ENCODE measurements at places on chromosomes 3 and 15.

- ATAC-seq, result peak; percentile 67
Measured at GRCh38 chr15:66253418-66254088, at the start of gene MEGF11. TSS of gene MEGF11 (minus strand) at chr15:66253750. CDS start at chr15:66128403, 125,347 bp downstream.

GRCh38 chr15:64739577-64740143 lies 35.7 kb downstream of the RBPMS2 start:
- no peak for ATAC-seq

- ATAC-seq, result peak; percentile 90
Measured at GRCh38 chr3:99413504-99413903, 224.9 kb upstream of the COL8A1 start.

GRCh38 chr3:48428572-48429316 lies 1.1 kb downstream of the PLXNB1 start:
- ATAC-seq, result peak; percentile 60

DNA sequence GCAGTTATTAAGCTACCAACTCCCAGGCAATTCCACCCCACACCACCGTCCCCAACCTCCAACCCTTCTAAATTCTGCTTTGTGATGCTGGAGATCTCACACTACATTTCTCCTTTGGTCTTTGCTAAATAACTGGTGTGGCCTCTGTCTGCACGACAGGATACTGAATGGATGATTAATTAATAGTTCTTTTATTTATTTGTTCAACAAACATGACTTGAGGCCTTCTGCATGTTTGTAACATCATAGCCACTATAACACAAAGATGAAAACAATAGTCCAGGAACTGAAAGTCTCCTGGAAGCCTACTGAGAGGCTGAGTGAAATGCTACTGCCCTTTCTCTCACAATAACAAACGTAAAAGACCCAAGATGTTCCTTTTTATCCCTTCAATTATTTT lies 609.5 kb upstream of the UBE2E2 start:
- ATAC-seq, result no peak

GRCh38 chr3:133928903-133929607 lies 33.4 kb upstream of the RAB6B start:
- ATAC-seq, result no peak

DNA sequence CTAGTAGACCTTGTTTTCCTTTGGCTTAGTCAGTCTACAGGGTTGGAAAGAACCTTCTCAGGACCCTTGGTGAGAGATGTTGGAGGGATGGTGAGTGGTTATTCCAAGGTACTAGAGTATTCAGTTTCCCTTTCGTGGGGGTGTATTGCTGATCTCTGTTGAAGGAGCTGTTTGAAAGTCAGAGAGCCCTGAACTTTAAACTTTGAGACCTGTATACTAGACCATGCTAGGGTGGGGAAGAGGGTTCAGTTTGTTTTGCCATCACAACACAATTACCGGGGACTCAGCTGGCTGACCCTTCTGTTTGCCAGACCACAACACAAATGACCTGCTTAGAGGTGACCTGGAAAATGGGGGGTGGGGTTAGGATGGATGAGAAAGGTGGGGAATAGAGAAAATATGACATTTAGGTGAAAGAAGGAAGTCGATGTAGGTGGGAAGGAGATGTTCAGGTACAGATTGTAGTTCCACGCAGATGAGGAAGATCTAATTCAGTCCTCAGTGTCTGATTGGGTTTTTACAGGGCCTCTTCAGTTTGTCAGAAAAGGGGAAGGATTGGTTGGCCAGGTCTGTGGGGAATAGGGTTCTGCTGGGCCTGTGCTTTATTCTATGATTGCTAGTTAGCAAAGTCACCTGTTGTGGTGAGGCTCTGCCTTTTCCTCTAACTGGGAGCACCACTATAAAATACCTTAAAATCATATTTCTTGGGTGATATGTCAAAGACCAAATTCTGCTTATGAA lies 6.8 kb downstream of the UBE2E2 start:
- ATAC-seq, result no peak

GRCh38 chr15:101250341-101250831 lies 1.5 kb downstream of the CHSY1 start:
- ATAC-seq, result peak; percentile 58

GRCh38 chr3:157868196-157868595 lies 238.0 kb downstream of the SHOX2 start:
- ATAC-seq, result peak; percentile 51

DNA sequence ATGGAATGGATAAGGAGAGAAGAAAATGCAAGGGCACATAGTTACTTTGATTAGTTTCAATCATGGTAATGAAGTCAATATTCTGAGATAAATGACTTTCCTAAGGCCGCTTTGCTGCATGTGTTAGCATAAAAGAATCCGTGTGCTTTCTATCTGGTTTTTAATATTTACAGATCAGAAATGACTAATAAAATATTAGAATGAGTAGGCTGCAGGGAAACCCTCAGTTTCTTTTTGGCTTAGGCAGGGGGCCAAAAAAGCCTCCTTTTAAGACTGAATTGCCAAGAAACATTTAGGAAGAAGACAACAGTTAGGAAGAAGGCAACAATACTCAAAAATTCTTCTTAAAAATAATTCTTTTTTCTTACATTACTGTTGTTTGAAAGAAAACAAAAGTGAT lies 11.6 kb downstream of the NEK11 start:
- no peak for ATAC-seq

DNA sequence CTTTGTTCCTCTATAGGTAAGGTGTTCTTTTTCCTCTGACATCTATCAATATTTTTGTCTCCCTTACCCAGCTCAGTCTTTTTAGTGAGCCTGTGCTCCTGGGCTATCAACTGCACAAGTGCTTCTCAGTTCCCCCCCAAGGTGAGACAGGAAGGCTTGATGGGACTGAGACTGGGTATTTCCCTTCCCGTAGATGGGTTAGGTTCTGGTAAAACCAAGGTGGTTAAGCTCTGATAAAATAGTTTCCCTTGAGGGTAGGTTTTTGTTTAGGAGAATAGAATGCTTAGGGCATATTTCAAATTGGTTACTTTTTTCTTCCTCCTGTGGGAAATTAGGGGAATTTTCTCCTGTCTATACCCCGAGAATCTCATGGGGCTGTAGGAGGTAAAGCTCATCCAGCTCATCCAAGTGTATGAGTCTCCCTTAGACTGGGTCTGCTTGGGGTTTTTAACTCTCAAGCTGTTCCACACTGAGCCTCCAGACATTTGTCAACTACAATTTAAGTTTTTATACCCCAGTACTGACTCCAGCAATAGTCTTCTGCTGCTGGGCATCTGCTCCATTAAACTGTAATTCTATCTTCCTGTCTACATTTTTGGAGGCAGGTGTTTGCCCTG lies 44.9 kb downstream of the OXSR1 start:
- no peak for ATAC-seq

DNA sequence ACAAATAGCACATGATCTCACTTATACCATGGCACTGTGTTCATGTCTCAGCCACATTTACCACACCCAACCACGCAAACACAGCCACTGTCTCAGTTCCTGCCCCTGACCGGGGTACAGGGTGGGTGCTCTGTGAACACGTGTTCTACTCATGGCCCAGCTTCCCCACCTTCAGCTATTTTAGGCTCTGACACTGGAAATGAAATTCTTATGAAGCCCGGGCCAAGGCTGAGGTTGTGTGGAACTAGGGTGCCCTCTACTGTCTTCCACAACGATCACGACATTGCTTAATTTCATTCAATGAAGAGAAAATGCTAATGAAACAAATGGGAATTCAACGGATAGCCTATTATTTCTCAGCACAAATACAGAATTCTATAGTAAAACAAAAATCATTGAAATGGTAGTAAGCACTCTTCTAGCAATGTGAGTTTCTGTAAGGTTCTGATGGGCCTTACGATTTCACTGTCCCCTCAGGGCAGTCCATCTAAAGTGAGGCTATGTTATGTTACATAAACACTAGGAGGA lies 2.1 kb upstream of the GABRA5 start:
- no peak for ATAC-seq

DNA sequence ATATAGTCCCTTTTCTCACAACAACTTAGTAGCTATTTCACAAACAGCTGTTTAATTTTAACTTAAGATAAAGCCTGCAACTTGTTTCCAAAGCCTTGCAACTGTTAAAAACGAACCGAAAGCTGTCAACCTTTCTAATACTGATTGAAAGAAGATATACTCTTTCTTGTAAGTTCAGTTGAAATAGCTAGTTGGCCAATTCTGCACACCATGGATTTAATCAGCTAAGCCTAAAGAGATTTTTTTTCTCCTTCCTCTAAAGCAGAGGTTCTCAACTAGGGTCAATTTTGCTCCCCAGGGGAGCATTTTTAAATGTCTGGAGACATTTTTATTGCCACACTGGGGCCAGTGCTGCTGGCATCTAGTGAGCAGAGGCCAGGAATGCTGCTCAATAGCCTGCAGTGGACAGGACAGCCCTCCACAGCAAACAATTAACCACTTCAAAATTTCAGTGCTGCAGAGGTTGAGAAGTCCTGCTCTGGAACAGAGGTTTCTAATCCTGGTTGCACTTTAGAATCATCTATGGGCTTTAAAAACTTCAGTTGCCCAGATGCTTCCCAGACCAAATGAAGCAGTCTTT lies 26.2 kb downstream of the MINDY4B start:
- no peak for ATAC-seq

- no peak for ATAC-seq
Measured at GRCh38 chr3:11539218-11539617, 104.5 kb downstream of the VGLL4 start.

DNA sequence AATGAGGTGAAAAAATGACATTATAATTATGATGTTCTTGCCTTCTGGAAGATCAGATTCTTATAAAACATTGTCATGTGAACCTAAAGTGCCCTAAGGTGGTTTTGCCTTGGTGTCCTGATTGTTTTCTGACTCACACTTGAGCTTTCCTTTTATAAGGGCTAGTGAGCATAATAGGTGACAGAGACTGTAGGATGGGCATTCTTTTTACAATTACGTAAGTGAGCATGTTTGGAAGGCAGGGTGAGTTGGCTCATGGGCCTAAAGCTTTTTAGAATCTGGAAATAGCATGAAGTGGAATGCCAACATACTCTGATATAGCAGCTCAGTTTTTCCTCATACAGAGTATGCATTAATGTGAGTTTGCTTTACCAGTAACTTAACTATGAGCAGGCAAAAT lies 41.2 kb downstream of the CRYBG3 start:
- no peak for ATAC-seq

GRCh38 chr3:112114576-112115160 lies 18.4 kb downstream of the GCSAM start:
- ATAC-seq, result no peak

GRCh38 chr3:114496466-114496865 lies 202.6 kb downstream of the TIGIT start:
- no peak for ATAC-seq

DNA sequence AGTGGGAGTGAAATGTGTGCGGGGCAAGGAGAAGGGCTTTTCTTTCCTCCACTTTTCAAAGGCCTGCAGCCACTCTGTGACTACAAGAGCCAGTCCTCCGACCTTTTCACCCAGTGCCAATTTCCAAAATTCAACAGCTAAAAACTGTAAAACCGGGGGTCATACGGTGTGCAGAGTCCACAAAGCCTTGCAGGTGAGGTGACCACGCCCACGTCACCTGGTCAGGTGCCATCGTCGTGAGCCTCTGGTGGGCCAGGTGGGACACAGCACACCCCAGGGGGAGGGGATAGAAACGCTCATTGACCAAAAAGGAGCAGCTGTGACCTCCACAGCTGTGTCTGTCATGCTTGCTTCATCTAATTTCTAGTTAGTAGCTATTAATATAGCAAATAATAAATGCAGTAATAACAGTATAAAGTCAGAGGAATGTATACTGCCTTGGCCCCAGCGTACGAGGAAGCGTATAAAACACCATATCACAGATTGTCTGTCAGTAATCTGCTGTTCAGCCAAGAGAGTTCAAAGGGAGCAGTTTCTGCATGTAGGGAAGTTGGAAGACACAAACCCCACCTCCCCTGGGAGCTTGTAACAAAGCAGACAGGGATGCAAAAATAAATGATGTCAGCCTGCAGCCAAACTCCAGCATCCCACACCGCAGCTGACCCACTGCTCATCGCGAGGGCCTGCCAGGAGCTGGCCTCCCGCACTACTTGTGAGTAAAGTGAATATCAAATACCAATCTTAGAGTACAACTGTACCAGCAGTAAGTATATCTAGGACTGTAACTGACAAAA lies 86.7 kb downstream of the VGLL4 start:
- peak; percentile 22 for ATAC-seq

DNA sequence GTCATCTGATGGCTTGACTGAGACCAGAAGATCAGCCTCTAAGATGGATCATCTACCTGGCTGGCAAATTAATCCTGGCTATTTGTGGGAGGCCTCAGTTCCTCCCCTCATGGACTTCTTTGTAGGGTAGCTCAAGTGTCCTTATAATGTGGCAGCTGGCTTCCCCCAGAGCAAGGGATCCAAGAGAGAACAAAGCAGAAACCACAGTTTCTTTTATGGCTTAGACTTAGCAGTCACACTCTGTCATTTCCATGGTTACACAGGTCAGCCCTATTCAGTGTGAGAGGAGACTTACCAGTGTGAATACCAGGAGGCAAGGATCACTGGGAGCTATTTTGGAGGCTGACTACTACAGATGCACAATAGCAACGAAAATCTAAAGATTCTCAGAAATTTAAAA lies 15.3 kb upstream of the ARL14 start:
- ATAC-seq, result no peak

DNA sequence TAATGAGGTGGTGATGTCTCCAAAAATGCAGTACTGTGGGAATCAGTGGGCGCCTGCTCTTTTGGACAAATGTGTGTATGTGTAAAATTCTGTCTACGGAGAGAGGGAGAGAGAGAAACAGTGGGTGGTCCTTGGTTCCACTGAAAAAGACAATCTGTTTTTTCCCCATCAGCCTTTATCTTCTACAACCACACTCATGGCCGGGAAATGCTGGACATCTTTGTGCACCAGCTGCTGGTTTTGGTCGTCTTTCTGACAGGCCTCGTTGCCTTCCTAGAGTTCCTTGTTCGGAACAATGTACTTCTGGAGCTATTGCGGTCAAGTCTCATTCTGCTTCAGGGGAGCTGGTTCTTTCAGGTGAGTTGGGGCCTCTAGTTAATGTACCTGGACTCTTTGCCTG lies 51.2 kb upstream of the ADGRG7 start:
- no peak for ATAC-seq
